NCI-H510A (cell line): ENCODE measurements at places on chromosomes 3 and 15.

GRCh38 chr3:190699776-190700175, 162.7 kb downstream of the GMNC start:
- no peak for DNase-seq

DNA sequence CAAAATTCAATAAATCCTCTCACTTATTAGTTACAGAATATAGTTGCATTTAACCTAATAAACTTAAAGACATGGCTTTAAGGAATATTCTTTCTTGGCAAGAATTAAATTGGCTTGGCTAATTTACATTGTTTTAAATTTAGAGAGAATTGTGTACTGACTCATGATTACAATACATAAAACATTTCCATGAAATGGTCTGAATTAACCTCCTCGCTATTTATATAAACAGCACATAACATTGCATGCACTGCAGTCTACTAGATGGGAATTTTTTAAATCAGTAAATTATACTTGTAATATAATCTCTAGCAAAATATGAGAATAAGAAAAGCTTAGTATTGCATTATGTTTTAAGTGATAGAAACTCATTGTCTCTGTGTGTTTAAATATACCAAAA, 268.9 kb downstream of the SHOX2 start:
- DNase-seq, result no peak

- no peak for DNase-seq
These were observed 10.3 kb downstream of the LDHAL6B start for GRCh38 chr15:59216911-59217310.

- DNase-seq, result no peak
These were observed 160.0 kb upstream of the WNT5A start for GRCh38 chr3:55647063-55647462.

DNA sequence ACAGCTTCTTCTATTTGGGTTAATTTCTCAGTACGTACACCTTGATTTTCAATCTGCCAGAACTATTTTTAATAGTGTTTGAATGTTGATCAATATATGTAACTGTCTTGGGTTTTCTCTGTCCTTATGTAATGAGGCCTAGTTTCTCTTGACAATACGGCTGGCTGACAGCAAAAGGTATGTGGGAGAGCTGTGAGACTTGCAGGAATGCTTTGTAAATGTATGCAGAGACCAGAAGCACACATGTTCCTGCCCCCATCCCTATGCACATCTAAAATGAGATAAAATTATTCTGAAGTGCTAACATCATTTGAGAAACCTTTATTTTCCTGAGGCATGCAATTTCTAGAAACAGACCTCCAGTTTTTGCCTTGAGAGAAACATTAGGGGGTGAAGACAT, 593.8 kb upstream of the GBE1 start:
- no peak for DNase-seq

DNA sequence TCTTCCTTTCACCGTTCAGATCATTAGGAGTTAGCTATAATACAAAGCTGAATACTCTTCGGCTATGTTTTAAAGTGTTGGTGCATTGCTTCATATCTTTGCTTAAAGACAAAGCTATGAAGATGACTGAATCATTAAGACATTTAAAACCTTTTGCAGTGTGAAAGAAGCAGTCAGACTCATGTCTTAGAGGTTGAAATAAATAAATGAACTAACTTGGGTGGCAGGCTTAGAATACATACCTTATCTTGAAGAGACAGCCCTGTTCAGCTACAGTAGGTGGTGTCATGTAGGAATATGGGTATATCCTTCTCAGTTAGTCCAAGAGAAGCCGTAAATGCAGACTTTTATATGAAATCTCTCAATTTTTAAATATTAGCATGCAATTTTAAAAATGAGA, 63.4 kb downstream of the OPA1 start:
- DNase-seq, result no peak

GRCh38 chr3:188529228-188529627, 375.3 kb downstream of the LPP start:
- no peak for DNase-seq

GRCh38 chr3:71725271-71725991, at the start of gene EIF4E3:
Gene EIF4E3, minus strand, starts transcription at chr3:71725402. Its CDS starts 35 bp downstream, at chr3:71725367.
- no peak for DNase-seq

DNA sequence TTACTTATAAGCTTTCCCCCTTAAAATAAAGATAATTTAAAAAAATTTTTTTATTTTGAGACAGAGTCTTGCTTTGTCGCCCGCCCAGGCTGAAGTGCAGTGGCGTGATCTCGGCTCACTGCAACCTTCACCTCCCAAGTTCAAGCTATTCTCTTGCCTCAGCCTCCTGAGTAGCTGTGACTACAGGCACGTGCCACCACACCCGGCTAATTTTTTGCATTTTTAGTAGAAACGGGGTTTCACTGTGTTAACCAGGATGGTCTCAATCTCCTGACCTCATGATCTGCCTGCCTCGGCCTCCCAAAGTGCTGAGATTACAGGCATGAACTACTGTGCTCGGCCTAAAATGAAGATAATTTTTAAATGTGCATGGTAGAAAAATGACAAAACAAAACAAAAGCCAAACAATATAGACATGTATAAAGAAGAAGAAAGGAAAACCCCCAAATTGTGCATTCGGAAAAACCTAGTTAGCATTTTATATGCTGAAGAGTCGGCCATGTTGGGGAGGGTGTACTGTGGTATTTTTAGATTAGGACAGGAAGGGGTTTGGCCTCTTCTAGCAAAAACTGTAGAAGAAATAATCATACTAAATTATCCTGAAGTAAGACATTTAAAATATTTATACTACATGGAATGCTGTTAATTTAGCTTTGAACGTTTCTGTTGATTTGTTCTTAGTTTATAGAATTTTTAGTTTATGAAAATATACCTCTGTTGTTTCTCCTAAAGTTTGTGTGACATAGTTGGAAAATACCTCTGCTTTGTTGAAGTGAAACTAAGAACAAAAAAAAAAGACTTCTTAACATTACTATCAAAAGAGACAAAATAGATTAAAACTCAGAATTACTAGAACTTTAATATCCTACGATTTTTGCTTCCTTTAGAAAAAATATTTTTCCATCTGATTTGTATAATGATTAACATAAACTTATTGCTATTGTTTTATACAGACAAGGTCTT, 7.4 kb downstream of the APPL1 start:
- no peak for DNase-seq

DNA sequence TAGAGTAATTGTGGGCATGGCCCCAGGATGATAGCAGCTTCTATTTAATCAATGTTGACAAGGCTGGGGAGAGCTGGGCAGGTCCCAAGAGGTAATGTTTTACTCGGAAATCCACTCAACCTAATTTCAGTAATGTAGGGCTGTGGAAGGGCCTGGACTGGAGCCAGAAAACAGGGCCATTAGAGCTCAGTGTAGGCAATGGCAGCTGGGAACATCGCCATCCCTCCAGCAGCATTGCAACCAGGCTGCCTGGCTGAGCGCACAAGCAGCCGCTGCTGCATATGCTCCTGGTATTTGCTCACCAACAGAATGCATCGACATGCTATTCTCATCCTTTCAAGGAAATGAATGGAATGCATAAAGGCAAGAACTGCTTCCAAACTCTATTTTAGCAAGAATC, 90.0 kb downstream of the GAP43 start:
- DNase-seq, result peak; percentile 4

GRCh38 chr3:172704001-172704400, 6.9 kb downstream of the NCEH1 start:
- no peak for DNase-seq

- no peak for DNase-seq
These were observed 34.6 kb downstream of the THSD4 start for GRCh38 chr15:71149646-71150557.

DNA sequence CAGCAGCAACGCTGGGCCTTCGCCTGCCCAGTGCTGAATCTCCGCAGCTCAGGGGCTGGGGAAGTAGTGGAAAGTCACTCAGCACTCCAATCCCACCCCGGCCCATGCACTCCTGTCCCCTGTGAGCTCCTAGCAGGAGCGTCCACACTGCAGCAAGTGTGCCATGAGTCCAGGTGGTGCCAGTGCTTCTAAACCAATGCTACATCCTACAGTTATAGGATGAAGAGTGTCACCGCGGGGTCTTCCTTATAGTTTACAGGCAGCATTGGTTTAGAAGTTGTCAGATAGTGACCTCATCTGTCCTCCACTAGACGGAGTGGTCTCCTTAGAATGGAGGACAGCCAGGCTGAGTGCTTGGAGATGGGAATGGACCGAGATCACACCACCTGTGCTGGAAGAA, 221.4 kb downstream of the GABRB3 start:
- no peak for DNase-seq

DNA sequence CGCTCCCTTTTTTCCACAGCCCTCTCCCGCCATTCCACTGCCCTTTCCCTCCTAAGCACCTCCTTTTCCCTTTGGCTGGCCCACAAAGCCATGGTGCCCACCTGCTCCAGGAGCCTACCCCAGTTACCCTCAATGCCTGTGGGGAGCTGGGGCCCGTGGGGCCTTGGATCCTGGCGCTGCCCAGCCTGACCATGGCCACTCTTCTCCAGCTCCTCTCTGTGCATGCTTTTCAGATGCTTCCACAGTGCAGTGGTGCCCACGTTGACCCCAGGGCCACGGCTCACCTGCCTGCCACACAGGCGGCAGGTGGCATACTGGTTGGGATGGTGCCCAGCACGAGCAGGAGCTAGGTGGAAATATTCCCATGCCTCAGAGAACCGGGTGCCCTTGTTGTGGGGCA, 1.5 kb downstream of the ZBED2 start:
- no peak for DNase-seq

DNA sequence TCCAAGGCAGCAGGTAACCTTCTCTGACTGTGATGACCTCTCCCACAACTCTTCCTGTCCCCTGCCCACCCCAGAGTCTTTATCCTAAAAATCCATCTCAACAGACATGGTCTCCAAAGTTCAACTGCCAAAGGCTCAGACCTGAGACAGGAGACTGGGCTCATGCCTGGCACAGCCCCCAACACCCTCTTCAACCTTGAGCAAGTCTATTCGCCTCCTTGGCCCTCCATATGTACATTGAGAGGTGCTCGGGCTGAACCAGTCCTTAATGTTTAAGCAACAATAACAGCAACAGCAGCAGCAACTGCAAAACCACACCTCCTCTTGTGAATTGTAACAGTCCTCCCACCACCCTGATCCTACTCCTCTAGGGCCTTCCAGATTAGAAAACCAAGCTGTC, 9.9 kb downstream of the FAM3D start:
- no peak for DNase-seq

GRCh38 chr3:188635258-188636042, 481.5 kb downstream of the LPP start:
- DNase-seq, result no peak

GRCh38 chr3:144843099-144843498, 871.5 kb downstream of the DIPK2A start:
- no peak for DNase-seq

DNA sequence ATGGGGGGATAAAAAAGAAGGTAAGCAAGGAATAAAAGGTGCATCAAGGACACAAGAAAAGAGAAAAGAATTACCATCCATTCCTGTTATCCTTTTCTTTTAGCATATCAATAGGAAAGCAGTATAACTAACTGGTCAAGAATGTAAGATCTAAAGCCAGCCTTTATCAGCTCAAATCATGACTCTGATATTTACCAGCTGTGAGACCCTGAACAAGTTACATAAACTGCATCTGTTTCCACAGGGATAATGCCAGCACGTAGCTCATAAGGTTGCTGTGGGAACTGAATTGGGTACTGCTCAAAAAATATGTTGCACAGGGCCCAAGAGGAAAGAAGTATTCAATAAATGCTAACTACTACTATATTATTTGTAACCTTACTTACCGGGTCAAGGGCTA, 1092.2 kb upstream of the CFAP20DC start:
- no peak for DNase-seq

GRCh38 chr3:197811343-197811742, 20.3 kb downstream of the LRCH3 start:
- no peak for DNase-seq

DNA sequence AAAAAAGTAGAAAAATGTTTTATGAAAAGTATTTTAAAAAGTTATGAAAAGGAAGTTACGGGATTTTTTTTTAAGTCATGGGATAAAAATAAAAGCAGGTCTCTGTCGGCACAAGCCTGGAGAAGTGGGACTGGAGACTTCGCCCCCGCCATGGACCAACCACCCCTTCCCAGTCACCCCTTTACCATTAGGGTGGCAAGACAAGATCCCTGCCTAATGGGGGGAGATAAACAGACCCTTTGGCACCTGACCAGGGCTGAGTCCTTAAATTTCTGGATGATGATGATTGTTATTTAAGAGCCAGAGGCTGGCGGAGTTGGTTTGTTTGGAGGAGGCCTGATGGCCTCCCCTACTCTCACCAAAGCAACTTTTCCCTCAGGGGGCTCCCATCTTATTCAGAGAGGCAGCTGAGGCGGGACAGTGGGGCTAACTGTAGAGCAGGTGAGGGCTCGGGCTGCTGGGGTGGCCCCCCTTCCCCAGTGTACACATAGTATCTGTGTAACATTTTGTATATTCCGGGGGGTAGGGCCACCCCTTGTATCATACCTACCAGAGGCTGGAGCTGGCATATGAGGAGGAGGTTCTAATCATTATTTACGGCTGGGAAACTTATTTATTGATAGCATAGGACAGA, 74.0 kb downstream of the ADAMTS7 start:
- DNase-seq, result no peak
